ENCODE measurements at places on chromosomes 6 and 20.

DNA sequence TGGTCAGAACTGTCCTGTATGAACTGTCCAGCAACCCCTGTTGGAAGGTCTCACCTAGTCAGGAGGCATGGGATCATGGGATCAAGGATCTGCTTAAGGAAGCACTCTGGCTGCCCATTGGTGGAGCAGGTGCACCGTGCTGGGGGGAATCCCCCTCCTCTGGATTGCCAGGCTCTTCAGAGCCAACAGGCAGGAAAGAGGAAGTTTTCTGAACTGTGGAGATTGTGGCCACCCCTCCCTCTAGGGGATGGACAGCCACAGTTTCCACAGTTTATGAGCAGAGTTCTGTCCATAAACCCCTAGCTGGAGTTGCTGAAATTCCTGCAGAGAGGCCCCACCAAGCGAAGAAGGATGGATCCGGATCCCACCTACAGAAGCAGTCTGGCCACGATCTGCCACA is 13.0 kb upstream of the HLA-DQB1 start:
- DNase-seq = no peak

GRCh38 chr6:144264270-144265060 is 20.7 kb upstream of the UTRN start:
- DNase-seq = peak; percentile 93

DNA sequence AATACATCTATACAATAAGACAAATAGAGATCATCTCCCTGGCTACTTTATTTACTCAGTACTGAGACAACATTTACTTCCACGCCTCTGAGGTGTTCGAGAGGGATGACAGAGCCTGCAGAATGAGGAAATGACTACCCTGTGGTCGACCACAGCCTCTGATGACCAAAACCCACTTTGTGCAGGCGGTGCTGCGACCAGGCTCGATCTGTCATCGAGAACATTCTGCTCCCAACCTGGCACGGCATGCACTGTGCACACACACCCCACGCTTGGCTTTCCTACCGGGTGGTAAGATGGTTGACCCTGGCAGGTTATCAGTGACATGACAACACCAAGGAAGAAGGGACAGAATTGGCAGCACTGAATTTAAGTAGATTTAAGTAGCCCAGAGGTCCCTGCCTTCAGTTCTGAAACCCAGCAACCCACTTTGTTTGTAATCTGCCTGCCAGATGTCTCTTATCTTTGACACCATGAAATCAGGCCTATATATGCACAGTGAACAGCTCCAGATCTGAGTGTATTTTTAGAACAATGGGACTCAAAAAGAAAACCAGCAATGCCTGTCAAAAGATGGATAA is 42.6 kb downstream of the TTI1 start:
- DNase-seq = peak; percentile 68

DNA sequence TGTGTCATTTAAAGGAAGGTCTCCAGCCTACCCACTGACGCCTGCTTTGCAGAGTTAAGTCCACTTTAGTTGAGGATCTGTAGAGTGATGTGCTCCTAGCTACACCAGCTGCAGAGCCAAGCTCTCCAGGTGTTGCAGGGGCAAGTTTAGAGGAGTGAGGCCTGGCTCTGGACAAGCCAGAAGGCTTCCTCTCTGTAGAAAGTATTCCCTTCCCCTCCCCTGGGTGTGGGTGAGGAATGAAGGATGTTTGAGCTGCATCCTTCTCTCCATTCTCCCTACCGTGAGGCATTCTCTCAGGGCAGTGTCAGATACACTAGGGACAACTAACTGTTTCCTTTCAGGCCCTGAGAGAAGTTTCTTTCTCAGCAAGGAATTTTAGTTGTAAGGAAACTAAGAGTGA is 66.5 kb downstream of the ELOVL5 start:
- DNase-seq = no peak

GRCh38 chr20:415820-416322 is 7.8 kb downstream of the RBCK1 start:
- DNase-seq = no peak

DNA sequence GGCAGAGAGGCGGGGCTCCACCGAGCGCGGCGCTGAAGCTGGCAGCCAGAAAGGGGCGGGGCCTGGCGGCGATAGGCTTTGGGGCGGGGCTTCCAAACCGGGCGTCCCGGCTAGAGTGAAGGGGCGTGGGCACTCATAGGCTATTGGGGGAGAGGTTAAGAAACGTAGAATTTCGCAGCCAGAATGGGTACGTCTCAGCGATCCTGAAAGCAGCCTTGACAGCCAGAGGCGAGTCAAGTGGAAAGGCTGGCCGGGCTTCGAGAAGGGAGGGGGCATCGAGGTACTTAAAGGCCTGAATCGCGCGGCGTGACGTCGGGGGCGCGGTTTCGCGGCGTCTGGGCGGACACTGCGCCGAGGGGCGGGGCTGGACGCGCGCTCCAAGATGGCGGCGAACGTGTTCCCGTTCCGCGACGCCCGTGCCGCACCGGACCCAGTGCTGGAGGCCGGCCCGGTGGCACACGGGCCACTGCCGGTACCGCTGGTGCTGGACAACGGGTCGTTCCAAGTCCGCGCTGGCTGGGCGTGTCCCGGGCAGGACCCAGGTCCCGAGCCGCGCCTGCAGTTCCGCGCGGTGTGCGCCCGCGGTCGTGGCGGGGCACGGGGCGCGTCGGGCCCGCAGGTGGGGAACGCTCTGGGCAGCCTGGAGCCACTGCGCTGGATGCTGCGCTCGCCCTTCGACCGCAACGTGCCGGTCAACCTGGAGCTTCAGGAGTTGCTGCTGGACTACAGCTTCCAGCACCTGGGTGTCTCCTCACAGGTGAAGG is at the start of gene ACTR5:
Gene ACTR5, plus strand, starts transcription at position 364 of the 764 bp plus-strand sequence. Its CDS starts 19 bp downstream, at position 383.
- DNase-seq = peak; percentile 88

- no peak for DNase-seq
Observed at GRCh38 chr6:80725156-80725930, 618.9 kb downstream of the BCKDHB start.

- no peak for DNase-seq
Observed at GRCh38 chr6:30726506-30727413, 6.6 kb downstream of the TUBB start.

DNA sequence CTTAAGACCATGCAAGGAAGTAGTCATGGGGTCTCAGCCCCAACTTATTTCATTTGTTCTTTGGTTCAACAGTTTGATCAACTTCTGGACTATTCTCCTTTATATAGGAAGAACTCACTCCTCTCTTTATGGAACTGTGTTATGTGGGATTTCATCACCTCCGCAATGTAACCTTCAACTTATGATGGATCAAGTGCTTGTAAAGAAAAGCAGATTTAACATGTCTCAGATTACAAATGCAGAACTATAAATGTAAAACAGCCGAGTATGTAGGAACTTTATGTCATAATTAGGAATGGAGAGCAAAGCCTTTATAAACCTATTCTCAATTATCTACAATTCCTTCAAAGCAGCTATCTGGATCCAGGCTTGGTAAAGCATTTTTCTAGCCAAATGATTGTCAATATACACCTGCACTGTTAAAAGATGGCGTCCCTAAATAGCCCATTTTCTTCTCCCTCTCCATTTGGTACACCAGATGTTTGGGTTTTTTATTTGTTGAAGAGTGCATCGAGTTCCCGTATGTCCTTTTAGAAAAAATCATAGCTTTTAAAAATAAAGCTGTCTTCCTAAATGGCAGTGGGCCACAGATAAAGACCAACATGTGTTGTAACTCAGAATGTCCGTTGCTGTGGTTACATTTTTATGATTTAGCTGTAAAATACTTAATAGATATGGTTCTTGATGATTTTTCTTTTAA is 985.1 kb upstream of the SLC35B3 start:
- DNase-seq = no peak
